Stimulated activated memory B cell treated with anti-CD40 and anti-IgM and Interleukin-4, amounts not matched to agents 10 μg/mL and 1 μg/mL and 100 μg/mL, for 72 hours (primary cell): ENCODE measurements at places on chromosomes 2 and 18.

DNA sequence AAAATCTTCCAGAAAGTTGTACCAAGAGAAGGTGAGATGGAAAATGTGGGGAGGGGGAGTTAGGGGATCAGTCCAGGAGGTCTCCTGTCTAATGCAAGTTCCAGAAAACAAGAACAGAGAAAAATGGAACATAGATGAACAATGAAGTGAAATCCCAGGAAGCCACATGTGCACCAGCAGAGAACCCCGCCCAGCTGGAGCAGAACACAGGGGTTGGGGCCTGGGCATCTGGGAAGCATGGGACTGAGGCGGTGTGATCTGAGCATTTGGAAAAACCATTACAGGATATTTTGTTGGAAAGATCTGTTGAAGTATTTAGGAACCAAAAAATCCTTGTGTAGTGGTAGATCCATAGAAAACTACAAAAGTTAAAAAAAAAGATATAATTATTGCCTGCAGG is 133.7 kb downstream of the INO80D start:
- no peak for ATAC-seq

GRCh38 chr2:218317303-218317630 is 25.0 kb upstream of the TMBIM1 start:
- ATAC-seq = no peak

DNA sequence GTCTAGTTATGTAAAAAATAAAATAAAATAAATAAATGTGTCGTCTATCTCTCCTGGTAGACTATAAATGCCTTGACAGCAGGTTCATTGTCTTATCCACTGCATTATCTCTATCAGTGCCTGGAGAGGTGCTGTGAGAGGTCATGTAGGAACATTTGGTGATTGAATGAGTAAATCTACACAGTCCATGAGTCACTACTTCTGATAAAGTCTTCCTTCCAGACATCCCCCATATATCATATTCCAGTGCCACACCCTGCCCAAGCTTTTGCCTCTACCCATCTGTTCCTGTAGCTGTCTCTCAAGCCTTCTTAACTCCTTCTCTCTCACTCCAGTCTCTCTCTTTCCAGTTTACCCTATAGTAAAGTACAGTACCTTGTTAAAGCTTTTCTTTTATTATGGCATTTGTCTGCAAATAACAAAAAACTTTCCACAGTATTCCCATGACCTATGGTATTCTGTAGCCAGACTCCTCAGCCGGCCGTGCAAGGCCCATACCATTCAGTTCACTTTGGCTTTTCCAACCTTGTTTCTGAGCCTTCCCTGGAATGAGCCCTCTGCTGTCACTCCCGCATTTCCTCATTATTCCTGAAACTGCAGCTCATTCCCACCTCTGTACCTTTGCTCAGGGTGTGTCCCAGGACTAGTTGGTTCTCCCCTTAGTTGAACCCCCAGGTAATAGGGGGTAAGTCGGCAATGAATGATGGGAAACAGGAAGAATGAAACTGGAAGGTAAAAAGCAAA is 37.5 kb downstream of the ANXA4 start:
- no peak for ATAC-seq

DNA sequence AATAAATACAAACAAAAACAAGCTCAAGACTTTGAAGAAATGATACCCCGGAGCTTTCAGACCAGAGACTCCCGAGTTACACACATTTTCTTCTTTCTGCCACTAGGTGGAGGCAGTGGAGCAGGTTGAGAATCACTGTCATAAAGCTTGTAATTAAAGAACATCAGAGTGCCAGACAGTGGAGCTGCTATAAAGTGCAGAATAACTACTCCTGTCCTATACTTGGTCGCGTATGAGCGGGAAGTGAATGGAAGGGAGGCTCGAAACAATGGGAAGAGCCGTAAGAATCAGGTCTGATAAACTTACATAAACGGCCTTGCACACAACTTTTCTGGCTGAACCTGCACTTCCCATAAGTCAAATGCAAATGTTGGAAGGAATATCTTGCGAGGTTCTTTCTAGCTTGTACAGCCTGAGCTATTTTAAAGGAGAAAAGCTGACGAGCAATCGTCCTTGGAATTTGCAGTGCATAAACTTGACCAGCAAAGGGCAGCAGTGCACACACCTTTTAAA is 189.0 kb downstream of the RPIA start:
- peak; percentile 71 for ATAC-seq

GRCh38 chr2:144374163-144374661 is 145.7 kb downstream of the ZEB2 start:
- ATAC-seq = peak; percentile 91

GRCh38 chr2:70979626-70980025 is 1.2 kb downstream of the ANKRD53 start:
- ATAC-seq = no peak

- ATAC-seq = no peak
Observed at GRCh38 chr2:154182008-154182407, 310.3 kb downstream of the GALNT13 start.

DNA sequence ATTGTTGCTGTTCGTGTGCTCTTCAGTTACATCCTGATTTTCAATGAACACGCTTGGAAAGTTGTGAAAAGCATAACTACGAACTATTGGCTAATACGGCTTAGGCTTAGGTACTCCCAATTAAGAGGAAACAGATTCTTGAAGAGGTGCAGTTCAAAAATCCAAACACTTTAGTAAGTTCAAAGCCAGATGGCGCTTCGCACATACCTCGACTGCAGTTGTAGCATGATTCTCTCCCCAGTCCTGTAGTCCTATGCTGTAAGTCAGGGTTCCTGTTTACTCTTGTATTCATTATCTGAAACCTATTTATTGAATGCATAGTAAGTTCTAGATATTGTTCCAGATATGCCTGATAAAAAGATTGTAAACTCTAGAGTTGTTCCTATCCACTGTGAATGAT is 165.2 kb downstream of the TRIB2 start:
- no peak for ATAC-seq

DNA sequence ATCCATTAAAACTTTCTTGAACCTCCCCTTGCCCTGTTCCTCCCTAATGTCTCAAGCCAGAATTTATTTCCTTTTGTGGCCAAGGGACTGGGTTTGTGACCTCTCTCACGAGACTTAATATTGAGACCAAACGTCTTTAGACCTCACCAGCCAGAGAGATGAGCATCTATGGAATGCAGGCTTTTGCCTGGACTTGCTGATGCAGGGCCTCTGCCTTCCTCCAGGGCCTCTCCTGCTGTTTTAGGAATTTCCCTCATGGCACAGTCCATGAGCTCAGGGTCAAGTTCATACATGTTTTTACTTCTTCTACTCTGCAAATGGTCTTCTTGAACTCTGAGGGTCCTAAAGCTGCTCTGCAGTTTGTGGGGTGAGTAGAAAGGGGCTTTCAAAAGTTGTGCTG is 22.3 kb downstream of the IL1B start:
- no peak for ATAC-seq

DNA sequence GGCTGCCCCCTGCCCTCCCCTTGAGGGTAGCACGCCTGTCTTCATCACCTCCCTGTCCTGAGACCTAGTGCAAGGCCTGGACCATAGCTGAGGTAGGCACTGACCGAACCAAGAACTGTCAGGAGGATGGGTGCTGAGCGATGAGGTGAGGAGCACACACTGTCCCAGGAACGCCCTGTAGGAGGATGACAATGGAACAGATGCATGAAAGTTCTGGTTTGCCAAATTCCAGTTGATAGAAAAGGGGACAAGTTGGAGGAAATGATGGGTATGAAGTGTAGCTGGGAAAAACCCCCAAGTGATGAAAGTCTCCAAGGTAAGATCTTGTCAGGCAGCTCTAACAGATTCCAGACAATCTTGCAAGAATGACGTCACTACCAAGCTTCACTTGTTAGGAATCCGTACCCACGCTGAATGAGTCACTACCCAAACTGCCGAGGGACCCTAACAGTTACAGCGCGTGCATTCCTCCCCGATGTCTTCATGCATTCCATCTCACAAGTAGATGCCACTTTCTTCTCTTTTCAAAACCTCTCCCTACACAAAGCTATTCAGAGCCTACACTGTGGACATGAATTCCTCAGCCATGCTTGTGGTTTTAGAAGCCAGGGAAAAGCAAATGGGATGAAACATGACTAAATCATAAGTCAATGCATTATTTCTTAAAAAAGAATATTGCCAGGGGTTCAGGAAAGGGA is 27.6 kb downstream of the MRPL33 start:
- no peak for ATAC-seq

DNA sequence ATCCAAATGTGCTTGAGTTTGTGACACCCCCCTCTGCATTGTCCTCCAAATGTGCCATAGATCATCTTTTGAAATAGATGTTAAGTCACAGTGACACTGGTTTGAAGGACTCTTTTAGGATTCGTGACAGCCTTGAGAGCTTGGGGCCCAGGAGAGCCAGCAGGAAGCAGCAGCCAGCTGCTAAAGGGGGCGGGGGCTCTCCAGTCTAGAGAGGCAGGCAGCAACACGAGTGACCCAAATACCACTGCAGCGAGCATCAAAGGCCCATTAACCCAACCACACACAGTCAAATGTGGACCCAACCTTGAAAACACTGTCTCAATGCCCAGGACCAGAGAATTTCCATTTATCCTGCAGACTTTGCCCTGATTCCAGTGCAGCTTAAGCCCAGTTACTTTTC is 75.6 kb downstream of the ZBTB7C start:
- ATAC-seq = no peak

- ATAC-seq = no peak
Observed at GRCh38 chr2:134296301-134296700, 42.4 kb downstream of the MGAT5 start.

DNA sequence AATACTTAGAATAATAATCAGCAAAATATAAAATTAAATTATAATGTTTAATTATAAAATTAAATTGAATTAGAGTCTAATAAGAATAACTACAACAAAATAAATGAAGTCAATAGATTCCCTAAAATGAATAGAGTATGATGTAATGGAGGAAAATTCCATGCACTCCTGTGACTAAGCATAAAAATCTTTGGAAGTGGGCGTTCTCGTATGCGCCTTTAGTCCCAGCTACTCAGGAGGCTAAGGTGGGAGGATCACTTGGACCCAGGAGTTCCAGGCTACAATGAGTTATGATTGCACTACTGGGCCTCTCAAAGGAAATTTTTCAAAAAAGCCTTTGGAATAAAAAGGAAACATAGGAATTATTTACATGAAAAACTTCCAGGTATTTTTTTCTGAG is 955.4 kb upstream of the POU3F3 start:
- no peak for ATAC-seq

DNA sequence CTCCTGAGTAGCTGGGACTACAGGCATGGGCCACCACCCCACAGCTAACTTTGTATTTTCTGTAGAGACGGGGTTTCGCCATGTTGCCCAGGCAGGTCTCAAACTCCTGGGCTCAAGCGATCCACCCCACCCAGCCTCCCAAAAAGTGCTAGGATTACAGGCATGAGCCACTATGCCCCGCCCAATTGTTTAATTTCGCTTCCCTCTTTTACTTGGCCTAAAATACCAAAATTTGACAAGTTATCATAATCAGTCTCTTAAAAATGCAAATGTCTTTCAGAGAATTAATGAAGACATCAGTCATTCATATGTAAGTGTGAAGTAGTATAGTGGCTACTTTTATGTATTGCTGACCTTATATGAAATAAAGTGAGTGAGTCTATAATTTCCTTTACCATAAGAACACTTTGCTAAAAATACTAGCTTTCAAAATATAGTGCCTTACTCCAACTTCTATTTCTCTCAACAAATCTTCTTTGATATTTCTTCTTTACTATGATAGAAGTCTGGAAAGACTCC is 9.8 kb downstream of the FBXO11 start:
- no peak for ATAC-seq

DNA sequence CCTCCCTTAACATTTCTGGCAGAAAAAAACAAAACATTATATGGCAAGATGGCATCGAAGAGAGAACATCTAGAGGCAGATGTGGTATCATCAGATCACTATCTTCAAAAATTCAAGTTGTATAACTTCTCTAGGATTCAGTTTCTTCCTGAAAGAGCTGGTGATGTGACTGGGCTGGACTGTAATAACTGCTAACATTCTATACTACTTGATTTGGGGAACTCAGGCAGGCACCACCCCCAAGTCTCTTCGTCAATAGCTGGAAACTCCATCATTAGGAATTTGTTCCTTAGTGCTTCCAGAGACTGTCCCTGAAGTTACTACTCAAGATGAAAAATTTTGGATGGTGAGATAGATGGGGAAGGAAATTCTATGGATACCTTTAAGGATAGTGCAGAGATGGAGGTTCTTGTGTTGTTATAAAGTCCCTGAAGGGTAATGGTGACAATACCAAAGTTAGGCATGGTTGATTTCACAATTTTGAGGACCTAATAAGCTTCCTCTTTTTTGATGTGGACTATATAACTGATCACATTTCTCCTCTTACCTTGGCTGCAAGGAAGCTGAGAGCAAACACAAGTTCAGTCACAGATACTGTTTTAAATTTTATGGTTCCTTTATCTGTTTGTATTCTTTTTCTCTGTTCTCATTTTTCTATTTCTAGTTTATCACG is 59.1 kb upstream of the PGAP1 start:
- no peak for ATAC-seq

DNA sequence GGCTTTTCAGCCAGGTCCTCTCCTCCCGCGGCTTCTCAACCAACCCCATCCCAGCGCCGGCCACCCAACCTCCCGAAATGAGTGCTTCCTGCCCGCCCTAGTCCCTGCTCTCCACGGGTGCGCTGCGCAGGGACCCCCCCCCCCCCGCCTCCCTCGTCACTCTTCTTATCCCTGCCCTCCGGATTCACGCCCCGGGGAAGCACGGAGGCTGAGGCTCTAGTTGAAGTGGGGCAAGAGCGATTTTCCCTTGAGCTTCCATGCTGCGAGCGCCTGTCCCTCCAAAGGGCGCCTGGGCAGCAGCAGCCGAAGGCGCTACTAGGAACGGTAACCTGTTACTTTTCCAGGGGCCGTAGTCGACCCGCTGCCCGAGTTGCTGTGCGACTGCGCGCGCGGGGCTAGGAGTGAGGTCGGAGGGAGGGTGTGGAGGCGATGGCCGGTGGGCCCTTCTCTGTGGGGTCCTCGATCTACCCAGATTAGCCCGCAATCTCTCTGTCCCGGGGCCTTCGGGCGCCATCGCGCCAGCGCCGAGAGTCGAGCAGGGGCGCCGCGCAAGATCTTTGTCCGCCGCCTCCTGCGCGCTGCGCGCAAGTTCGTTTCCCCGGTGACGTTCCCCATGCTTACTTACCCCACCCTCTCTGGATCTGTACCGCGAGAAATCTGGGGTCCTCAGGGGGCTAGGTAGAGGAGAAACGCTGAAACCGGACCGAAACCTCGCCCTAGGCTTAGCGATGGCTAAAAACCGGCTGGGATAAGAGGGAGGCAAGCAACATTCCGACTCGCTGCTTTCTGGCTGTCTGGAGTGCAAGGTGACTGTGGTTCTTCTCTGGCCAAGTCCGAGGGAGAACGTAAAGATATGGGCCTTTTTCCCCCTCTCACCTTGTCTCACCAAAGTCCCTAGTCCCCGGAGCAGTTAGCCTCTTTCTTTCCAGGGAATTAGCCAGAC is 677 bp downstream of the GAD1 start:
- no peak for ATAC-seq

GRCh38 chr2:29991086-29991485 is 69.7 kb upstream of the ALK start:
- ATAC-seq = no peak

DNA sequence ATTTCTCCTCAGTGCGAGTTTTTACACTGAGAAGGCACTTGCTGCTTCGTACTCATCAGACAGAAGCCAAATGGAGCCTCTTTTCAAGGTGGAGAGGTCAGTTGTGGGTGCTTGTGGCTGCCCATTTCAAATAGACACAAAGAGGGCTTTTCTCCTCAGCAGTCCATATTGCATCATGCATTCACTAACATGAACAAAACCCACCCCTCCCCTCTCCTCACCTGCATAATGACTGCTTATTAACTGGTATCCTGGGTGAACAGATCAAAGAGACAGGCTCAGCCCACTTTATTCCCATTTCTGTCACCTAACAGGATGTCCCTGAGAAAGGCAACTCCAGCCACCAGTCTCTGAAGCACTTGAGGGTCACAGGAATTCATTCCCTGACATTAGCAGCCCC is 28.9 kb downstream of the KLF7 start:
- no peak for ATAC-seq

- ATAC-seq = no peak
Observed at GRCh38 chr2:1744446-1745170, at the start of gene PXDN. PXDN (minus strand) TSS chr2:1744515; CDS start chr2:1744455, 60 bp downstream.
